ENCODE measurements at places on chromosomes 6 and 20.

GRCh38 chr6:39243809-39244208 is 14.5 kb upstream of the KCNK5 start:
- no peak for DNase-seq

DNA sequence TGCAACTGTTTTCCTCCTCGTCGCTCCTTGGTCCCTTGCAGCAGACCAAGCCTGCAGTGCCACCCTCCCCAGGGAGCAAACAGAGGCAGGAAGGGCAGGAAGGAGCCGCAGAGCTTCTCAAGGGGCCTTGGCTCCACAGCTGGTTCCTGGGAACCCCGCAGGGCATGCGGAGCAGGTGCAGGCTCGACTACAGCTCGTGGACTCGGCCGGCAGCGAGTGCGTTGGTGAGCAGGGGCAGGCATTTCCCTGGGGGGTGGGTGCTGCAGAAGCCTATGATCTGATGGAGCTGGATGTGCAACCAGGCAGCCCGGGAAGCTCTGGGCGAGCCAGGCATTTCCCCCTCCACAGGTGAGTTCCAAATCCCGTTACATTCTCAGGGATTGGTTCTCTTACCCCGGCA is 37.1 kb downstream of the FRMD1 start:
- no peak for DNase-seq

GRCh38 chr20:11850901-11851300 is 66.8 kb upstream of the BTBD3 start:
- DNase-seq, result no peak

GRCh38 chr6:149026530-149026942 is 279.7 kb downstream of the UST start:
- DNase-seq, result peak; percentile 15

- DNase-seq, result no peak
These were observed 40.4 kb downstream of the GNAS-AS1 start for GRCh38 chr20:58810116-58810878.

GRCh38 chr20:63625771-63626423 is 1.0 kb downstream of the GMEB2 start:
- peak; percentile 22 for DNase-seq

DNA sequence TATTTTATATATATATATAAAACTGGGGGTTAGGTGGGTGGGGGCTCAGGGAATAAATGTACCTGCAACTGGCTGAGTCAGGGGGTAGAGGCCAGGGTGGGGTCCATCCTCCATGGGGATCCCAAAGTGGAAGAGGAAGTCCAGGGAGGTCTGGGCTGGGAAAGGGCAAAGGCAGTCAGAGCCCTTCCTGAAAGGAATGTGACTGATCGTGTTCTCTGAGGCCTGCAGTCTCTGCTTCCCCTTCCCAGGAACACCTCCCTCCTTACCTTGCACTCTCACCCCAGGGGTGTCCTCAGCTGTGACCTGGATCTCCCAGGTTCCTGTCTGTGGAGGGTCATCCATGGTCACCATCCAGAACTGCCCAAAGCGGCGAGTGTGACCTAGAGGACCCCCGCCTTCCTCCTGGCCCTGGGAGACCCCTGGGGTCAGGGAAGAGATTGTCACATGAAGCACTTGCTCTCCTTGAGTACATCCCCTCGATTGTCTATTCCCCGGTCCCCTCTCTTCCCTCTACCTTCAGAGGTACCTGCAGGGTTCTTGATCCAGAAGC is 4.7 kb downstream of the SAPCD1 start:
- DNase-seq, result no peak

DNA sequence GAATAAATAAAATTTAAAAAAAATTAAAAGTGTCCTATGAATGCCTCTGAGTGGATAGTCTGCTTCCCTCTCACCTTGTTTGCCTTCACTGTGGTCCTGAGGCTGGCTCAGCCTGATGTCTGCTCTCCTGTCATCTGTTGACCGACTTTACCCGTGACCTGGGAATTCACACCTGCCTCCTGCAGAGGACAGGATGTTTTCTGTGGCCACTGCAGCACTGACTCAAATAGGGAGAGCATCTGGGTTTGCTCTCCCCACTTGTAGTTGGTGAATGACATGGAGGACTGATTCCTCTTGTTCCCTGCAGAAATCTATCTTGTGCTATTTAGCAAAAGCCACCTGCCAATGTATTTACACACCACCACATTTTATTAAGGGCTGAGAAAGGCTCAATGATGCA is 52.4 kb upstream of the ERVFRD-1 start:
- DNase-seq, result no peak

- DNase-seq, result peak; percentile 14
These were observed 524 bp downstream of the C20orf203 start for GRCh38 chr20:32672982-32673851.

GRCh38 chr6:148836751-148837150 is 89.9 kb downstream of the UST start:
- no peak for DNase-seq

GRCh38 chr6:144786825-144787224 is 501.7 kb downstream of the UTRN start:
- no peak for DNase-seq

GRCh38 chr6:34945317-34945716 is 56.3 kb downstream of the ANKS1A start:
- DNase-seq, result no peak

- no peak for DNase-seq
These were observed 494.3 kb downstream of the EPM2A start for GRCh38 chr6:145241039-145241438.

DNA sequence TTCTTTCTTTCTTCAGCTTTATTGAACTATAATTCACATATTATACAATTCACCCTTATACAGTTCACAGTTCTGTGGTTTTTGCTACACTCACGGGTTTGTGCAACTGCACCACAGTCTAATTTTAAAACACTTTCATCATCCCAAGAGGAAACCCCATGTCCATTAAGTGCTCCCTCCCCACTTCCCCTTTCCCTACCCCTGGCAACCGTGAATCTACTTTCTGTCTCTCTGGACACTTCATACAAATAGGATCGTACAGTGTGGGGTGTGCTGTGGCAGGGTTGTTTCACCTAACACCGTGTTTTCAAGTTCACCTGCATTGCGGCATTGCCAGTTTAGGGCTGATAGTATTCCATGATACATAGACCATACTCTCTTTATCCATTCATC is 118.8 kb downstream of the PHACTR3 start:
- DNase-seq, result no peak

All from CD4-positive, alpha-beta T cell treated with Interleukin-4 for 4 hours (primary cell).